ENCODE measurements at places on chromosomes 6 and 20.

GRCh38 chr6:17945111-17945510, 42.3 kb downstream of the KIF13A start:
- peak; percentile 60 for DNase-seq

DNA sequence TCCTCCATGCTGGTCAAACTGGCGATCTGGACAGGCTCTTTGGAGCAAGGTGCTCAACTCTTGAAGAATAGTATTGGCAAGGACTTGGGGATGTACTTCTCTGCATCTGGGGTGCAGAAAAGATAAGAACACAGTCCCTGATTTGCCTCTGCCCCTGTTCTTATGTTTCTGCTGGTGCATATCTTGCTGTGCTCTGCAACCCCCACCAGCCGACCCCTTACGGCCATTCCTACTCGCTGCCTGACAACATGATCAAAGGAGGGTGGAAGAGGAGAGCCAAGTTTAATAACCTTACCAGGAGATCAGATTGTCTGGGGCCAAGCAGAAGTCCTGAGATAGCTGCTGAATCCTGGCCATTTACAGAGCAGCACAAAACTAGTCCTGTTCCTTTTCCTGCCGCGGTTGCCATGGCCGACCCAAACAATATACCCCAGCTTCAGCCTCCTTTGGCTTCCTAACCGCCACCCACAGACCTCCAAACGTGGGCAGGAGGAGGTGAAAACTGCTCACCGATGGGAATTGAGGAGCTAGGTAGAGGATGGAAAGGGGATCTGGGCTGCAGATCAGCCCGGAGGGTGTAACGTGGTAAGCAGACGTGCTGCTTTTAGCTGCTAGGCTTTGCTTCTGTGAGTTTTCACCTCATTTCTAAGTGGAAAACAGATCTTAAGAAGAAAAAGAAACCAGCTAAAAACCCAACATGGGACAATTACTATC, 60.9 kb downstream of the ATXN1 start:
- no peak for DNase-seq

DNA sequence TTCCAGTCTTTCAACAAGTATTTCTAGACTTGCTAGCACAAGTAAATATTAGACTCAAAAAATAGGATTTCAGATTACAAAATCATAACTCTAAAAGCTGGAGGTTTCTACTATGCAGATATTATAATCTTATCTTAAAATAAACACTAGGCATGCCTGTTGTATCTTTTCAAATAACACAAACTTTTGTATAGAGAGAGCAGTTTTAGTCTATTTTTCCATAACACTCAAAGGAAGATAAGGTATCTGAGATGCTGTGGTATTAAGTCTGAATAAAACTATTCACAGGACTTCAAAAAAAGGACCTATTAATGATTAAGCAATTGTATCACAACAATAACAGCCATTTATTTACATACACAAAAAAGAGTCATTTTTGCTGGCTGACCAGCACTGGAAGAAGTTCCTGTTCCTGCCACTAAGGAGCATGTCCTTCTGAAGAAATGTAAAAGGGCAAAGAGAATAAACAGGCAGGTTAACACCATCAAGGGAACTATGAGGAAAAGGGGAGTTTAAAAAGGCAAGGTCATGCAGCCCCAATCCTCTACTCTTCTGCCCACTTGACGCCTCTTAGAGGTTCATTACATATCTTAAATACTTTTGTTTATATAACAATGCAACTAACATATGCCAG, 39.4 kb downstream of the REPS1 start:
- no peak for DNase-seq

GRCh38 chr6:13307508-13307995, 20.8 kb downstream of the TBC1D7 start:
- DNase-seq: peak; percentile 66

- peak; percentile 17 for DNase-seq
These were observed 30.4 kb downstream of the PSMB1 start for GRCh38 chr6:170522565-170523183.
